ENCODE measurements at places on chromosomes 11 and 22.

GRCh38 chr11:123206791-123207434 is 11.9 kb upstream of the CLMP start:
- no peak for DNase-seq

DNA sequence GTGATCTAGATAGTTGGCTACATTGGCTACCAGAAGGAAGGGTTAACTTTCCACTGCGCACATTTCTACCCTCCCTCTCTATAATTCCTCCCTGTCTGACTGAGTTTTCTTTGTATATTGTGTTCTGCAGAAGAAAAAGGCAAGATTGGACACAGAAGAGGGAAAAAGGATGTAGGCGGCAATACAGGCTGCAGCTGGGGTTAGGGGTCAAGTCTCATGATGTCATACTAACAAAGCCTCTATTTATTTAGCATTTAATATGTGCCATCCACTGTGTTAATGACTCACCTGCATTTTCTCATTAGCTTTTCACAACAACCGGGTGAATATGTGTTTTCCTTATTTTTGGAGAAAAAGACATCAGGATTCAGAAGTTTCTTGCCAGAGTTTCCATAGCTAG is 2.0 kb downstream of the FAM83F start:
- DNase-seq = no peak

DNA sequence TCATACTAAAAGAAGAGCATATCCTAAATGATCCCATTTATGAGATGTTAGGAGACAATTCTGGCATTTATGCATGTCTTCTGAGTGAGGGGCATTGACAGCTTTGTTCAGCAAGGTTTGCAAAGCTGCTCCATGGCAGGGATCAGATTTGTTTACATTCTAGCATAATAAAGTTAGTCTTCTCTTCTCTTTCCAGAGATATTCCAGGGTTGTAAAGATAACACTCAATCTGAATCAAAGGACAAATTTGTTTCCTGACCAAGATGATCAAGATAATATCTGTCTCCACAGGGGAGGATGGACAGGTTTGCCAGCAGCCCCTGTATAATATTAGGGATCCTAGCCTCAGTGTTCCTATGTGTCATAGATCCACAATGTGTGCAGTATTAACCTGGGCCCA is 77.5 kb upstream of the ZC3H12C start:
- no peak for DNase-seq

DNA sequence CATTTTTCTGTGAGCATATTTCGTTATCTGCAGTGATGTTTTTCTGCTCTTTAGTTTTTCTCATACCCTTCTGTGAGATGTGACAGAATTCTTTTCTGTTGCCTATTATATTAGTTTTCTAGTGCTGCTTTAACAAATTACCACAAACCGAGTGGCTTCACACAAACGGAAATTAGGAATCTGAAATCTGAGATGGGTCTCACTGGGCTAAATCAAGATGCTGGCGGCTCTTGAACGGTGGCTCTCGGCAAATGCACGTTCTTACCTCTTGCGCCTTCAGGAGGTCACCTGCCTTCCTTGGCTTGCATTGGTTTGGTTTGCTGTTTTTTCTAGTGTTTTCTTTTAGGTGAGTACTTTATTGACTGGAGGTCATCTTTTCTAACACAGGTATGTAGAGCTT is 13.0 kb downstream of the ZBED4 start:
- DNase-seq = no peak

- DNase-seq = no peak
Measured at GRCh38 chr11:62295504-62295903, 3.4 kb downstream of the SCGB1D4 start.

- DNase-seq = no peak
Measured at GRCh38 chr22:41405588-41405987, 23.8 kb downstream of the TEF start.

DNA sequence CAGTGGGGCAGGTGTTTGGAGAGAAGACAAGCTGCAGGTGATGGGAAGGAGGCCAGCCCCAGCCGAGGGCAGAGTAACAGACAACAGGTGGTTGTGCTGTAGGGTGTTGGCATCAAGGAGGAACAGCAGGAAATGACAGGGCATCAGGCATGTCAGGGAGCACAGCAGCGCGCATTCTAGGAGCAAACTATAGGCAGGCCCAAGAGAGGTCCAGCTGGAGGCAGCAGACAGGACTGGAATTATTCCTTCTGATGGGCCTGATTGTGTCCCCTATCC is 13.6 kb downstream of the ADM start:
- DNase-seq = no peak

DNA sequence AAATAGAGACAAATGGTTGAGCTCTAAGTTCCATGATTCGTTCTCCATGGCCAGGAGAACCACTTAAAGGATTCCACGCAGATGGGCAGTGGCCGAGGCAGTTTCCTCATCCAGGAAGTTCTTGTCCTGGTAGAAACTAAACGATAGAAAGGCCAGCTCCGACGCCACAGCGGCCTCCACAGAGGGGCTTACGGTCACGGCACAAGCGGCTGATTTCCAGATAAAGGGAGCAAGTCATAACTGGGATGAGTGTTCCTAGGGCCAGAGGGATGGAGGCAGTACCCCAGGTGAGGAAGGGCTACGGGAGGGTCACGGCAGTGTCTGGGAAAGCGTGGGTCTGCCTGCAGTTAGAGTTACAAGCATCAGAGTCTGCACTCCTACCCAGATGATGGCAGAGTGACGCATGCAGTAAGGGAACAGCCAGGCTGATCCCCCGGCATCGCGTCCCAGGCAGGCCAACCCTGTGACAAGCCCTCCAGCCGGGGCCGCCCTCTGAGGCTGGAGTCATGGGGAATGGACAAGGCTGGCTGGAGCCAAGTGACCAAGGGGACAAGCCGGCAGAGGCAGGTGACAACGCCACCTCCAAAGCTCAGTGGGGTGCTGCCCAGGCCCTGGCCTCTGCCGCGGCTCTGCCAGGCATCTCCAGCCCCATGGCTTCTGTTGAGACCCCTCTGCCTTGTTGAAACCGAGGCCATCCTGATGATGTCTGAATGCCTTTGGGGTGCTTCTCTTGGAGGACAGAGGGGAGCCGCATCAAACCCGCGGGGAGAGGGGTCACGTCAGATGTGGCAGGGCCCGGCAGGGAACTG is 475.1 kb downstream of the BRD1 start:
- DNase-seq = no peak

DNA sequence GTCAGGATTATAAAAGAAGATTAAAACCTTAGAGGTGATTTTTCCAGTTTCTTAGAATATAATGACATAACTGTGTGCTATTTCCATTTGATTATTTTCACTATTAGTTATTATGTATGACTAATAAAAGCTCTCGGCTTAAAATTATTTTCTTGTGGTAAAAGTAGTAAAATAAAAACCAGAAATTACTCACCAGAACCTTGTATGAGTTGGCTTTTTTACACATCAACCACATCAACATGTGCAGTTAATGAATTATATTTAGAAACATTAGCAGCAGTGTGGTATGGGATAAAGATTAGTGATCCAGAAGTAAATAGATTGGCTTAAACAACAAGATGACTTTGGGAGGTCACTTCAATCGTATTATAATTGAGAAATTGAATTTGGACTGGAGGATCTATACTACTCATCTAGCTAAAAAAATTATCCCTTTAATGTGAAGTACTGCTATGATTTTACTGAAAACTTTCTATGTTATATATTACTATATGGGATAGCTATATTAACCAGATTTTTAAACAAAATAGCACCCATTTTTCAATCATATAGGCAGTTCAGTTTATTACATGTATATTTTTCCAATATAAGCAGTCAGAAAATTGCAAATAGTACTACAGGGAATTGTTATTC is 2.8 kb upstream of the BCO2 start:
- DNase-seq = no peak

- DNase-seq = no peak
Measured at GRCh38 chr11:132993991-132994502, 538.3 kb downstream of the OPCML start.

GRCh38 chr11:7671347-7672215 is 1.7 kb downstream of the CYB5R2 start:
- no peak for DNase-seq

GRCh38 chr11:71843858-71844257 is 10.9 kb downstream of the DEFB108B start:
- DNase-seq = no peak

- DNase-seq = no peak
Measured at GRCh38 chr11:79470161-79470560, 29.3 kb upstream of the TENM4 start.

DNA sequence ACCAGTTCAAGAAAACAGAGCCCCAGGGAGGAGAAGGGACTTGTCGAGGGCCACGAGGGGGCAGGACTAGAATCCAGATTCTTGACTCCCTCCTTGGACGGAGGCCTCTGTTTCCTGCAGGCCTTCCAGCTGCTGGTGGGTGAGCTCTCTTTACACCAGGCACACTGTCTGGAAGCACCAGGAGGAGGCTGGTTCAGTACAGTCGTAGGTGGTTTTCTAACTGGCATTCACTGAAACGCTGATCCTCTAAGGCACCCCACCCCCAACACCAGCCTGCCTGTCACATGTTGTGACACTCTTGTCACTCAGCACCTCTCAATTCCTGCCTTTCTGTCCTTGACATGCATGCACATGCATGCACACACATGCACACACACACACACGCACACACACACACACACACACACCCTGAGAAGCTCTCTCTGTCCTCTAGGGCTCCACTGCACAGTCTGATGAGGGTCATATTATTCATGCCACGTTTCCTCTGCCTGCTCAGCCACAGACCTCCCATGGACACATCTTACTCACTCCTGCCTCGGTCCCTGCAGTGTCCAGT is 751 bp downstream of the MS4A10 start:
- DNase-seq = no peak

DNA sequence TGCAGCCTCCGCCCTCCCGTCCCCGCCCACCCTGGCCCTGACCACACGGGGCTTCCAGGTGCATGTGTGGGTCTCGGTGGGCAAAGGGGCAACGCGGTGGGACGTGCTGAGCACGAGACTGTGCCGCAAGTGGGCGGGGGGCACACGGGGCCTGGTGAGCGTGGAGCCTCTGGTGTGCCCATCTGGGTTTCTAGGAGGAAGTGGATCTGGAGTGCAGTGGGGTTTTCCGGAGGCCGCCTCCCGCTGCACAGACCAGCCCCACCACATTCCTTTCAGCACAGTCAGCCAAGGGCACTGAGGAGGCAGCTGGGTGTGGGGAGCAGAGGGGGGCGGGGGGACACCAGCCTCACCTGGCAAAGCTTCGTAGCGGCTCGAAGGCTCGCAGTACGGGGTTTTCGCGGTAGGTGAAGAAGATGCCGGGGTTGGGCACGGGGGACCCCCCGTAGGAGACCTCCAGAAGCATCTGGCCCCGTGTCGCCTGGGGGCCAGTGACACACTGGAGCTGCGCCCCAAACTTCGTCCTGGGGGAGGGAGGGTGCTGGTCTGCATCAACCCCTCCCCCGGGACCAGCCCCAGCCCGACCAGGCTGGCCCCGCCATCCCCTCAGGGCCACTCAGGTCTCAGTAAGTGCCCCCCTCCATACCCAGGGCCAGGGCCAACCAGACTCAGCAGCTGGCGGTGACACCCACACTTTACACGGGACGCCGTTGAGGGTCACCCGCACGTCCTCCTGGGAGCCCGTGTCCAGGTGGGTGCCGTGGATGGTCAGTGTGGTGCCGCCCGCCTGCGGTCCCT is 12.4 kb upstream of the MAPK11 start:
- DNase-seq = no peak

- DNase-seq = no peak
Measured at GRCh38 chr11:71172680-71173079, 79.7 kb downstream of the SHANK2 start.

- no peak for DNase-seq
Measured at GRCh38 chr11:106644824-106645223, 373.5 kb downstream of the GUCY1A2 start.

GRCh38 chr11:72226701-72227100 is 2.1 kb downstream of the INPPL1 start:
- no peak for DNase-seq

- DNase-seq = no peak
Measured at GRCh38 chr11:131065435-131066413, 149.4 kb upstream of the SNX19 start.

DNA sequence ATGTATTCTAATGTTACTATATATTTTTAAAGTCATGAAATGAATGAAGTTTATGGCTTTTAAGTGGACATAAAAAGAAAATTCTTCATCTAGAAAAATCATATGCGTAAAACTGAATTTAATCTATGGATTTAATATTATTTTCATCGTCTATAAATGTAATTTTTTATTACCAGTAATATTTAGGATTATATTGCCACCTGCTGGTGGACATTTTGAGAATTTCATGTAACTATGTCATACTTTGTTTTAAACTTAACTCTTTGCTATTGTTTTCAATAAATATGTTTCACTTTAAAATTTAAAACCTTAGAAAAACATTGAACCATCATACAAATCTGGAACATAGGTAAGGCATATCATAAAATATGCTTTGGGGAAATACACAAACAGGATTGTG is 66.5 kb upstream of the CEP126 start:
- no peak for DNase-seq

DNA sequence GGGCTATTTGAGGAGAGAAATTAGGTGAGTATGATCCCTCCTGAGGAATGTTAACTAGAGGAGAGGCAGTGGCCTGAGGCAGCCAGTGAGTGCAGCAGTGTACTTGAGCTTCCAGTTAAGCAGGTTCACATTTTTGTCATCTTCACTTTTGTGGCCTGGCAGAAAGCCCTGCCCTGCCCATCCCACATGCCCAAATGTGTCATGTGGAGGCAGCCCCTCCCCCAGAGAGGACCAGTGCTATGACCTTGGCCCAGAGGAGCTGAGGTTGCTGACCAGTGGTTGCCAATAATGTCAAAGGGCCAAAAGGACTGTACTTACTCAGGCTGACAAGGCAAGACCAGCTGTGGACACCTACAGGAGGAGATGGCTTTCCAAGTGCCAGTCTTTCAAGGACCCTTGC is 17.6 kb upstream of the GRK2 start:
- DNase-seq = no peak

DNA sequence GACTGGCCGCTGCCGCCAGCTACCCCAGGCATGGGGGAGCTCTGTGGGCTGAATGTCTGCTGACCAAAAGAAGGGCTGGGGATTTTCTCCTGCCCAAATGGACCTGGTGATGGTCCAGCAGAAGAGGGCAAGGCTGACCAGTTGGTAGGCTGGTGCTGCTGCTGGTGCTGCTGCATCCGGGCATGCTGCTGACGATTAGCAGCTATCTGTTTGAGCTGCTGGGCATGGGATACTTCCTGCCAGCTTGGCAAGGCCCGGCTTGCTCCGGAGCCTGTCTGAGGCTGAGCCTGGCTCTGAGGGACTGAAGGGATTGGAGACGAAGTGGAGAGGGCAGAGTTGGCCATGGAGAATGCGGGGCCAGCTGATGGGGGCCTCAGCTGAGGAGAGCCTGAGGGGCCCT is 168.6 kb upstream of the MTMR2 start:
- no peak for DNase-seq

GRCh38 chr11:95338430-95338991 is 107.5 kb upstream of the SESN3 start:
- DNase-seq = no peak

- no peak for DNase-seq
Measured at GRCh38 chr11:69640260-69640994, 529 bp upstream of the CCND1 start.
